ENCODE measurements at places on chromosomes 11 and 22. TPM values are rescaled to one million over a fixed set of nuclear protein-coding genes. Genes with fewer than 3 reads are reported as not detected.

Gene LMF2
- 16.8 TPM for total RNA-seq

Gene P2RY6
- total RNA-seq, result under 0.01 TPM

Gene OR8A1
- not detected for total RNA-seq

Gene RIBC2
- total RNA-seq, result 0.28 TPM

Gene TRIM34
- total RNA-seq, result 12.5 TPM

Gene OR2AG2
- 0.28 TPM for total RNA-seq

Gene ABCC8
- total RNA-seq, result not detected

Gene CCND1
- total RNA-seq, result 748 TPM

Gene TUB
- 12.9 TPM for total RNA-seq

Gene TPBGL
- not detected for total RNA-seq

Gene IGSF22
- not detected for total RNA-seq

Gene OR2AG1
- not detected for total RNA-seq

Gene CCDC134
- total RNA-seq, result 7.0 TPM

Gene CCDC87
- total RNA-seq, result 0.18 TPM

Gene RFPL2
- not detected for total RNA-seq

Gene CRYBB3
- not detected for total RNA-seq

Gene DGCR6L
- total RNA-seq, result 68.6 TPM

Gene DEFB131B
- total RNA-seq, result not detected

Gene SLC17A6
- not detected for total RNA-seq

Gene CYP2D6
- total RNA-seq, result under 0.01 TPM

Gene MS4A12
- total RNA-seq, result not detected

Gene SLC37A2
- total RNA-seq, result 0.72 TPM

Gene OR8K5
- total RNA-seq, result not detected

Gene TBX1
- total RNA-seq, result not detected

Gene MOV10L1
- total RNA-seq, result 0.72 TPM

Gene LDHAL6A
- total RNA-seq, result not detected

Gene CYP2R1
- 5.2 TPM for total RNA-seq

Gene FGF3
- total RNA-seq, result not detected

Gene LYVE1
- total RNA-seq, result not detected

Gene MN1
- total RNA-seq, result 0.28 TPM

Gene PPME1
- 38.9 TPM for total RNA-seq

Gene NEU3
- total RNA-seq, result 10.6 TPM

Gene ANO9
- not detected for total RNA-seq

Gene LMNTD2
- total RNA-seq, result 0.28 TPM

Gene SYT9
- total RNA-seq, result not detected

Gene SF1
- total RNA-seq, result 76.1 TPM

Gene GRIA4
- total RNA-seq, result 0.36 TPM

Gene SLC43A3
- total RNA-seq, result 12.7 TPM

Gene FGF19
- not detected for total RNA-seq

Gene BARX2
- not detected for total RNA-seq

Gene OR2D2
- 0.28 TPM for total RNA-seq

Gene RIC3
- not detected for total RNA-seq

Gene FIBIN
- total RNA-seq, result 7.5 TPM

Gene UCP2
- 2.0 TPM for total RNA-seq

Gene RTN4RL2
- not detected for total RNA-seq

Gene BSCL2
- 19.4 TPM for total RNA-seq

Gene HTR3B
- not detected for total RNA-seq

Gene RBM4B
- total RNA-seq, result 25.6 TPM

Gene MIOX
- total RNA-seq, result not detected

Gene WNT7B
- total RNA-seq, result under 0.01 TPM

Gene TRPM5
- not detected for total RNA-seq

Gene UBQLNL
- not detected for total RNA-seq

Gene SEC14L2
- total RNA-seq, result 54.8 TPM

Gene RASGRP2
- not detected for total RNA-seq

Gene FLRT1
- under 0.01 TPM for total RNA-seq

Gene CDKN1C
- total RNA-seq, result 1.6 TPM

Gene TMEM80
- total RNA-seq, result 5.6 TPM

Gene JHY
- 0.56 TPM for total RNA-seq

All from IMR-90 (cell line).